Spinal cord (tissue), 10 donors: ENCODE measurements at places on chromosomes 1 and 21. TPM values are rescaled to one million over a fixed set of nuclear protein-coding genes. Genes with fewer than 3 reads are reported as not detected.

Gene SELP
- 1.1 TPM for total RNA-seq

Gene SPATA17
- 3.8 TPM for total RNA-seq

Gene SPATA45
- total RNA-seq = 1.3 TPM

Gene NOS1AP
- 4.2 TPM for total RNA-seq

Gene KLF17
- total RNA-seq = 0.17 TPM

Gene MAP7D1
- total RNA-seq = 64.5 TPM

Gene S100A8
- total RNA-seq = 286 TPM

Gene GUCA2A
- total RNA-seq = not detected

Gene KCNJ9
- 2.3 TPM for total RNA-seq

Gene SHISA4
- 53.2 TPM for total RNA-seq

Gene SUSD4
- total RNA-seq = 38.4 TPM

Gene GNL2
- 67.6 TPM for total RNA-seq

Gene CCDC181
- 6.1 TPM for total RNA-seq

Gene SLC30A10
- 19.6 TPM for total RNA-seq

Gene PLEKHN1
- total RNA-seq = not detected

Gene TRIM67
- 5.2 TPM for total RNA-seq

Gene KCNK1
- total RNA-seq = 10.5 TPM

Gene PODN
- 10.7 TPM for total RNA-seq

Gene SPRR2G
- not detected for total RNA-seq

Gene APOBEC4
- total RNA-seq = 0.66 TPM

Gene TEDDM1
- not detected for total RNA-seq

Gene DENND2C
- 9.3 TPM for total RNA-seq

Gene NBPF4
- 0.10 TPM for total RNA-seq

Gene SLAMF1
- not detected for total RNA-seq

Gene GPR25
- total RNA-seq = not detected

Gene ARTN
- total RNA-seq = not detected

Gene VTCN1
- 0.50 TPM for total RNA-seq

Gene CRYBG2
- total RNA-seq = 0.30 TPM

Gene INTS3
- total RNA-seq = 57.8 TPM

Gene TNFRSF8
- 0.11 TPM for total RNA-seq

Gene CYP2J2
- 5.0 TPM for total RNA-seq

Gene CLCA4
- total RNA-seq = 0.17 TPM

Gene IFNGR2
- 67.2 TPM for total RNA-seq

Gene CD101
- 3.0 TPM for total RNA-seq

Gene TSPEAR
- total RNA-seq = 0.66 TPM

Gene MYCL
- 6.4 TPM for total RNA-seq

Gene DHRS3
- total RNA-seq = 79.5 TPM

Gene RNF186
- total RNA-seq = not detected

Gene GBP3
- total RNA-seq = 5.8 TPM

Gene GBP7
- not detected for total RNA-seq

Gene SLC25A34
- 0.59 TPM for total RNA-seq

Gene TFF1
- total RNA-seq = not detected
